Activated effector memory CD4-positive, alpha-beta T cell treated with Interleukin-2 at 50 U/mL for 16 hours (primary cell): ENCODE measurements at places on chromosomes 3 and 15.
A peak's percentile ranks its signal among the peaks of the same experiment; 100 is the strongest.

DNA sequence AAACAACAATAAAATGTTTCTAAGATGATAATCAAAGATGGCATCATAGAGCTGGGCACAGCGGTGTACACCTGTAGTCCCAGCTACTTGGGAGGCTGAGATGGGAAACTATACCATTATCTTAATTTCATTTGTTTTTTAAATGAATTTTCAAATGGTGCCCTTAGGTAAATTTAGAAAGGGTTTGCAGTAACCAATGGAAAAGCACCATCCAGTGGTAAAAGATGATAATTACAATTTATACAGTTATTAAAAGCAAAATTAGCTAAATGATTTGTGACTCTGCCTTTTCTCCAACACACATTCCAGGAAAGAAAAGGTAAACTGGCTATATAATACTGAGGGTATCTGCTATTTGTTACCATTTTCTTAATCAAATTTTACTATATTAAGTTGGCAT, 14.4 kb upstream of the ANKRD28 start:
- no peak for DNase-seq

GRCh38 chr3:149452036-149452435, 22.5 kb upstream of the TM4SF4 start:
- no peak for DNase-seq

DNA sequence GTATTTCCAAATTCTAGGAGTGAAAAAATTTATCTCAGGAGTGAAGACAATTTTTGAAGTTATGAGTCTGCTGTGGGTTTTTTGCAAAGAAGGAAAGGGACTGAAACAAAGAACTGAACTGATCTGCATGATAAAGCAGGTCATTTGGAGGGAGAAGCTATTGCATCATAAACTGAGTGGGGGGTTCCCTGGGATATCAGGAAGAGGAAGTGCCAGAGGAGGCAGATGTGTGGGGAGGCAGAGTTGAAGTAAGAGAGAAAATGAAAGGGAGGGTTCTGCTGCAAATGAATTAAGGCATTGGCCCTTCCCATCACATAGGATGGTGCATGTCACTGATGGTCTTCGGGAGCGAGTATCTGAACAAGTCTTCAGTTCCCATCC, 379.2 kb downstream of the VPS13C start:
- no peak for DNase-seq

- no peak for DNase-seq
Observed at GRCh38 chr3:187367561-187368103, 553 bp upstream of the RTP4 start.

GRCh38 chr3:28232659-28233058, 8.8 kb upstream of the CMC1 start:
- DNase-seq: no peak

DNA sequence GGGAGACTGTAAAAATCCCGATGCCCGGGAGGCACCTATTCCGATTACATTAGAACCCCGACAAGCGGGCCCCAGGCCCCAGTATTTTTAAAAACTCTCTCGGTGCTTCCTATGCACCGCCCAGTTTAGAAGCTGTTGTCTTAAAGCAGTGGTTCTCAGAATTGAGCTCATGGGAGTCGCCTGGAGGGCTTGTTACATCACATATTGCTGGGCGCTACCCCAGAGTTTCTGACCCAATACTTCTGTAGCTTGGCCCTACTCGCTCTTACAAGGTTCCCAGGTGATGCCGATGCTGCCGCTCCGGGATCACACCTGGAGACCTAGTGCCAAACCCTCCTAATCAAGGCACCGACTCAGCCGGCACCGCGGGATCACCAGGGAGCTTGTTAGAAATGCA, 35.2 kb downstream of the CPN2 start:
- no peak for DNase-seq

DNA sequence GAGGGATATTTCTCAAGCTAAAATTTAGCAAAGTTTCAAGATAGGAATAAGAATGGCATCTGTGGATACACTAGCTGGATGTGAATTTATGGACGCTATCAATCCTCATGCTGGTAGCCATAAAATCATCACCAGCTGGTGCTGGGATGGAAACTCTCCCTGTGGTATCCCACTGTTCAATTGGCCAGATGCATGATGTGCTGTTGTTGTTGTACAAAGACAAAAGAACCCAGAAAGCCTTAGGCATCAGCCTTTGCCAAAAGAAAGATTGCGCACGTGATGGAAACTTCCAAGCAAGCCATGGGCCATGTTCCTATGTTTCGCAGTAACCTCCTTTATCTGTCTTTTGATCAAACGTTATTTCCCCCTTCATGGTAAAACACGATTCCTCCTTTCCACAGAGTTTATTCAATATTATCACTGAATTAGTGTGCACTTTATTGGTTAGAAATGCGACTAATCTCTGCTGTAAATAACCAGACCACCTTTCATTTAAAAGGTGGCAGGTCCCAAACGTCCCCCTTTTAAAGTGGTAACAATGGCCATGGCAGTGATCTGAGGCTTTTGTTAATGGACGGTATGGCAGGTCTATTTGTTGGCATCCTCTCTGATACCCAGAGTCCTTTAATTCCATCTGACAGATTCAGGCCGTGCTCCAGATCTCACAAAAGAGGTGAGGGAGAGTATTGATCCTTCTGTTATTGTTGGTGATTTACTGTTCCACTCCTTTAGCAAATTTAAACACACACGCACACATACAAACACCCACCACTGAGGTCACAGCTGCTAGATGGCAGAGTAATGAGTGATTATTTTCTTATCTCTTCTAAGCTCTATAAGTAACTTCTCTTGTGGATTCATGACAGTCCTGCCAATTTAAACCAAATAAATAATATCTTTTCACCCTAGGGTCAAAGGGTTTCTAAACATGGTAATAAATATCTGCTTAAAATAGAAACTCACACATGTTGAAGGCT, 291.2 kb upstream of the KCNMB2 start:
- no peak for DNase-seq

GRCh38 chr3:108488631-108489030, 21.8 kb downstream of the MYH15 start:
- DNase-seq: no peak

DNA sequence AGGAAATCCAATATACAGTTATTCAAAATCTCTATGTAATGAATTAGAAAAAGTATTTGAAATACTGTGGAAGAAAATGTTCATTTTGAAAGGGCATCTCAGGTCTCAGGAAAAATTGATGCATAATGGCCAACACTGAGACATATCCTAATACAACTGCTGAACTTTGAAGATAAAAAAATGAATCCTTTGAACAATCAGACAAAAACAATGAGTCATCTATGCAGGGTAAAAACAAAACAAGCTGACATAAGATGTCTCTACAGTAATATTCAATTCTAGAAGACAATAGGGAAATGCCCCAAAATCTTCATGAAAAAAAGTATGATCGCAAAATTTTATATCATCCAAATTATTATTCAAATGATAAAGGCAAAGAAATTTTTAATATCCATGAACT, 34.0 kb upstream of the ZNF280D start:
- no peak for DNase-seq

GRCh38 chr3:112013058-112013783, 14.5 kb downstream of the TAGLN3 start:
- peak; percentile 36 for DNase-seq

- DNase-seq: peak; percentile 13
Observed at GRCh38 chr3:49339581-49339940, 292 bp downstream of the USP4 start.

DNA sequence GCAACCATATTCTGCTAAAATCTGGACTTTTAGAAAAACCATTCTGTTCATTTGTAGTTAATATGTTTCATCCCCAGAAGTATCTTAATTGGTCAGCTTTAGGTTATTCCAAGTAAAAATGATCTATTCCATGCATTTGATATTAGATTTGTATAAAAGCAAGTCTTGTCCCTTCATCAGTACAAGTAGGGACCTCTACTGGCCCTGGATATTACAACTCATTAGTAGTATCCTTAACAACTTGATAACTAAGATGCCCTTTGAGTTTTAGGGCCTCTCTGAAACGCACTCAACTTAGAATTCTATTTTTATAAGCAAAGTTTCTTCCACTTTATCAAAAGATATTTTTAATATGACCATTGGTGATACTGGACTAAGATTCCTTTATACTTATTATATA, 25.3 kb upstream of the SELENOT start:
- DNase-seq: no peak

- no peak for DNase-seq
Observed at GRCh38 chr15:42060797-42061196, 33.6 kb downstream of the PLA2G4D start.

DNA sequence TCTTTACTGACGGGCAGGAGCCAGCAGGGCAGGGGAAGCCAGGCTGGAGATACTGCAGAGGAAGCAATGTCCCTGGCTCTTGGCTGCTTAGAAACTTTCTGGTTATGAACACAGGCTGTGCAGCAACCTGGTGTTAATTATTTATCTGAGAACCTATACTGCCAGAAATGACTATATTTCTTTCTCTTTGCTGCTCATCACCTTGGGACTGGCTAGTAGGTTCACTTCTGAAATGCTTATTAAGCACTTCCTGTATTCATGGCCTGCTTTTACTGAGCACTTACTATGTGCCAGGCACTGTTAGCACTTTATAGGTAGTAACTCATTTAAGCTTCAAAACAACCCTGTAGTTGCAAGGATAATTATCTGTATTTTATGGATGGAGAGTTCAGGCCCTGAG, 57.6 kb downstream of the RAB11A start:
- no peak for DNase-seq

DNA sequence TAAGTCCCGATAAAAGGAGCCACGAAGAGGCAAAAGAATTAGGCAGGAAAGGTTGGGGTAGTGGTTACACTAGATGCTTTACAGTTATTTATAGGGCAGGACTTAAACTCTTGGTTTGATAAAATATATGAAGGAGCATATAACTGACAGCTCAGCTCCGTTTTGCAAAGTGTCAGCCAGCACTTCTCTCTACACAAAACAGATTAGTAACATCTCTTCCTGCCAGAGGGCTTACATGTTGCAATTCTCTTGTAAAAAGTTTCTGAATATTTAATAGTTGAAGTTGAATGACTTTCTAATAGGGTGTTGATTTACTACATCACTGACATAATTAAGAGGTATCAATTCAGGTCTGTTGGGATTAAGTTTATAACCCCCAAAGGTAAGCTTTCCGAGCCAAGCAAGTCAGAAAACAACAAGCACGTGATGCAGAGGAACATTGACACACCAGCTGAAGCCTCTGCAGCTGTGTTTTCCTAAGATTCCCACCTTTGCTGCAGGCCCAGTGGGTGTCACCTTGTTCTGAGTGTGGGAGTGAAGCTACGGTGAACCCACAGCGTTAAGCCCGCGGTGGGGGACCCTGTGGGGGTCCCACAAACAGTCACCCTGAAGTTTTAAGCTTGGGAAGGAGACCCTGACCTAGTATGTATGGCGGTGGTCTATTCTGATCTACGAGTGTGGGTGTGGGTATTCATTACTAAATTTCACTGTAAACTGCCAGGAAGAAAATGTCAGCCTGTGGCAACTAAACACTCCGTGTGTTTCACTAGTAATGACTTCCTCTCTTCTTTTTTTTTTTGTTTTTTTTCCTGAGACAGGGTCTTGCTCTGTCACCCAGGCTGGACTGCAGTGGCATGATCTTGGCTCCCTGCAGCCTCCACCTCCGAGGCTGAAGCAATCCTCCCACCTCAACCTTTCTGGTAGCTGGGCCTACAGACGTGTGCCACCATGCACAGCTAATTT, 22.0 kb upstream of the ATP13A3 start:
- no peak for DNase-seq

- DNase-seq: no peak
Observed at GRCh38 chr15:26374806-26375205, 398.1 kb downstream of the GABRB3 start.

DNA sequence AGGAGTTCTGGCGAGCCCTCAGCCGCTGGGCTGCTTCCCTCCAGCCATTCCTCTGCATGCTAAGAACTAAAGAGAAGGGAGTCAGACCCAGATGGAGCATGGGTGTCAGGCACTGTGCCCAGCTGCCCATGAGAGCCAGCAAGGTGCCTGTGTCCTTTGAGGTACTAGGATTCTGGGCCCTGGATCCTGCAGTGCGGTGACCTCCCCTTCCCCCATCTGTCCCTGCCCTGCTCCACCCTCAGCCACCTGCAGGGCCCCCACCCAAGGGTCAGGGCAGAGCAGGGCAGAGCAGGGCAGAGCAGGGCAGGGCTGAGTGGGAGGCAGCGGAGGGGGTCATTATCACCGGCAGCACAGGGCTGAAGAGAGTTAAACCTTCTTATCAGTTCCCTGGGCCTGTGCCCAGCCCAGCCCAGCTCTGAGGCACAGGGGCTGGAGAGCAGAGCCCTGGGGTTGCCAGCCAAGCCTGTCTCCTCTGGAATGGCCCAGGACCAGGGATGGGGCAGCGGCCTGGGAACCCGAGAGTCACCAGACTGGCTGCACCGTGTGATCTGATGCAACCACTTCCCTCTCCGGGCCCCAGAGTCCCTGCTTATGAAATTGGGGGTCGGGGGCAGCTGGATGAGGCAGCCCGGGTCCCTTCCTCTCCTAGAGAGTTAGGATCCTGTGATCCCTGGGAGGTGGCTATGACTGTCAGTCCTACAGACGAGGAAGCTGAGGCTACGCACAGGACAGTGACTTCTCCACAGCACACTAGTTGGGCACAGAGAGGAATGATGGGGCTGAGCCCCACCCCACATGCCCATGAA, 17.3 kb downstream of the ZDHHC19 start:
- DNase-seq: no peak

DNA sequence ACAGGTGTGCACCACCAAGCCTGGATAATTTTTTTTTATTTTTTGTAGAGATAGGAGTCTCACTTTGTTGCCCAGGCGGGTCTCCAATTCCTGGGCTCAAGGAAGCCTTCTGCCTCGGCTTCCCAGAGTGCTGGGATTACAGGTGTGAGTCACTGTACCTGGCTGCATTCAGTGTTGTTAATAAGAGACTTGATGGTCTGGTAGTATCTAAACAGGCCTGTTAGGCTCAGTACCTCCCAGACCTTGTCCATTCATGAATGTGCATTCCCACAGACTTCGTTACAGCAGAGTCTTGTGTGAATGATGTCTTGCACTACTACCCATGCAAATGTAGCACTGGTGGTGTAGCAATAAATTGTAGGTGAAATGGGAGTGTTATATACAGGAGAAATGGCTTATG, 17.7 kb downstream of the CMTM8 start:
- no peak for DNase-seq

DNA sequence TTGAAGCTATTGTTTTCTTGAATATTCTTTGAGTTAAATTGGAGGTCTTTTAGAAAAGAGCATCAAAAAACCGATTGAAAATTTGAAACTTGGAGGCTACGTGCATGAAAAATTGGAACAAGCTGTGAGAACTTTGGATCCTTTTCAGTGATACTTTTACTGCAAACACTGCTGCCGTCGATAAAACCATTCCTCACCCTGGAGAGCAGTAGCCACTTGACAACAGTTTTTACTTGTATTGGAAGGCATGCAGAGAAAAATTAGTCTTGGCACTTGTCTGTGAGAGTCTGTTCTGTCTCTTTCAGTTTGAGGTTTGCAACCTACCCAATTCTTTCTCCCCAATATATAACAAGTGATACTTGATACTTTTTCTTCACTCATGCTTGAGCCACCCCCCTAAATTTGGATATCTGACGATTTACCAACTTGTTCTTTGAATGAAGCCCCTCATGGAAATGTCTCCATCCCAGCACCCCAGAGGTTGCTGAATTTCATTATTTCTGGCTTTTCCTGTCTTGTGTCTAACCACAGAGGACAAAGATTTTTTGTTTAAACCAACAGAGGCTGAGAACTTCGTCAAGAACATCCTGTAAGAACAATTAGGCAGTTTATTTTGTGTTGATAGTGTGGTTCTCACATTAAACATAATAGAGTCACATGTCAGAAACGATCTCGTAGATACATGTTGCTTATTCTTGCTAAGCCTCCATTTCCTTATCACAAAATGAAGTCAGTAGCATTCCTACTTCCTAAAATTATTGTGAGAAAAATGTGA, 307.3 kb upstream of the PLSCR5 start:
- DNase-seq: no peak

- DNase-seq: no peak
Observed at GRCh38 chr3:149541091-149541491, 66.6 kb downstream of the TM4SF4 start.
